ENCODE measurements at places on chromosomes 12 and 14. TPM values are rescaled to one million over a fixed set of nuclear protein-coding genes. Genes with fewer than 3 reads are reported as not detected.

The WSCD2 gene
- 0.15 TPM for total RNA-seq

The KRT86 gene
- total RNA-seq: 298 TPM

DNA sequence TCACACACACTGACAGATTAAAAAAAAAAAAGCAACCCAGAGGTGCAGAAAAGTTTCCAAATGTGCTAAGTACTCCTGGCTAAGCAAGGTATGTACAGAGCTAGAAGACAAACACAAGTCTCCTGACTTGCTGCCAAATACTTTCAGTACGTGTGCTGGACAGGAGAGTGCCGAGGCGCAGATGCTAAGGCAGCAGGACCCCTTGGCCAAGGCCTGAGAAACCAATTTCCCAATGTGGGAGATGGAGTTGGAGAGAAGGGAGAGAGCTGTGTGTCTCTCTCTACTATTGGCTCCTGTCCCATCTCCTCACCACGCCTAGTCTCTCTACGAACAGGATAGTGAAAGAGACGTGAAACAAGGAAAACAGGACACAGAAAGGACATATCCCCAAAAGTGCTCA is 5.3 kb downstream of the SPRYD3 start:
- no peak for DNase-seq

The DDX54 gene
- 48.6 TPM for total RNA-seq

DNA sequence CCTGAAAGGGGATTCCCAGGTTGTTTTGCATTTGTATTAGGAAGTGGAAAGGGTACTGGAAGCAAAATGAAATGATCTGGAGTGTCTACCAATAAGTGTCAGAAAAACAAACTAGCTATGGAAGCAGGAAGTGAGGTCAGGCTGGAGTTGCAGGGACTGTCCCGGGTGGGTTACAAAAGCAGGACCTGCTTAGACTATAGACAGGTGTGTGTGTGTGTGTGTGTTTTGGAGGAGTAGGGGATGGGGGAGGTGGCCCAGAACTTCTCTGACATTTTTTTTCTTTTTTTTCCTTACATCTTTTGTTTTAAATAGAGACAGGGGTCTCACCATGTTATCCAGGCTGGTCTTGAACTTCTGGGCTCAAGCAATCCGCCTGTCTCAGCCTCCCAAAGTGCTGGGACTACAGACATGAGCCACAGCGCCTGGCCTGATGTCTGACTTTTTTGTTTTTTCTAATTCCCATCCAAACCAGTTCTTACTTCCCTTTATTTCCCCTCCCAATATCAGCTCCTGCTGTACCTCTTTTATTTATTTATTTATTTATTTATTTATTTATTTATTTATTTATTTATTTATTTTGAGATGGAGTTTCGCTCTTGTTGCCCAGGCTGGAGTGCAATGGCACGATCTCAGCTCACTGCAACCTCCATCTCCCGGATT is 512 bp upstream of the RND1 start:
- DNase-seq: no peak

DNA sequence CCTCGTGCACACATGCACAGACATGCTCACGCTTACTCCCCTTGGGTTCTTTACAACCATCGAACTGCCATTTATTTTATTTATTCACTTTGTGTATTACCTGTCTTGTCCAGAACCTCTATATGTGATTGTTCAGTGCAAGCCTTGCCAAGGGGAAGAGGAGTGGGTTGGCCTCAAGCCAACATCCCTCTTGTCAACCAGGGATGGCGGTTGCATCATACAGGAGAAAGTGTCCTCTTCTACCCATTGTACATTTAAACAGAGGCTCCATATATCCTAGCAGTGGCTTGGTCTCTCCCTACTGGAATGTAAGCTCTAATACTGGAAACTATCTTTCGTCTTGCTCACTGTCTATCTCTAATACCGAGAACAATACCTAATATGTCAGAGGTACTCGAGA is 108.4 kb downstream of the C12orf42 start:
- DNase-seq: no peak

DNA sequence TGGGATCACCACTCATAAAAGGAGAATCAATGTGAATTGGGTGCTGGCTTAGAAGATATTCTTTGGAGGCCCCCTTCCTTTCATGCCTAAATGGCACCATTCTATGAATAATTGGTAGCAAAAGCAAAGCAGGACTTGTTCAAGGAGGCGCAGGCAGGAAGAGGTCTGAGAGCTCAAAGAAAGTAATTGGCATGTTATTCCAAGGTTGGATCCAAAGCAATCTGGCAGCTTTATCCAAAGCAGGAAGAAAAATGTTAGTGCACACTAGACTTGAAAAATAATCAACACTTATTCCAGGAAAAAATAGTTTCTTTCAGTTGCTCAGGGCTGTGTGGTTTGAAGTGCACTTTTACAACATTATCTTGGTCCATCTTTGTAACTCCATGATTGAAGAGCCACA is 326.4 kb downstream of the NUAK1 start:
- DNase-seq: no peak

The RHOJ gene
- total RNA-seq: 1.8 TPM

Data from lower leg skin (tissue), 4 donors.